RWPE1 (cell line): ENCODE measurements at places on chromosomes 7 and 10.

DNA sequence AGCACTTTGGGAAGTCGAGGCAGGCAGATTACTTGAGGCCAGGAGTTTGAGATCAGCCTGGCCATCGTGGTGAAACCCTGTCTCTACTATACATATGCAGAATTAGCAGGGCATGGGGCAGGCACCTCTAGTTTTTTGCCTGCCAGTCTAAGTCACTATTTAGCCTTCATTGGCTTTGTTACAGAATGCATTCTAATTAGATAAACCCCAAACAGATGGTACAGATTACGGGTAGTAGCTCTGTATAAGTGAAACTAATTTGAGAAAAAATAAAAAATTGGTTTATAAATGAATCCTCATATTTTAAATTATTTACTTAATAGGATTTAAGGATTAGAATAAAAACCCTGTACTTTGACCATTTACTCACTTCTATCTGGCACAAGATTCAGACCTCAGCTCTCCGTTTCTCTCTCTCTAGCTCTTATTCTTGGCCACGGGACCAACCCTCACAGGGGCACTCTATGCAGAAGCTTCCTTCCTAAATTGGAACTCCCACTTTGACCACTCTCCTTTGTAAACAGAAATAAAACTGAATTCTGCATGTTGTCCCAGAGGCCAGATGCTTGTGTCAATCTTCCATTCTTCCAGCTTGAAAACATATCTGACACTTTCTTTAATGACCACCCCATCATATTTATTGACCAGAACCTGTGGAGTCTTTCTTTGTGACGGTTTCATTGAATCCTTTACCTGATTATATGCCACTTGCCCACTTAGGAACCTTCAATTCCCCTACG lies 26.8 kb downstream of the BET1 start:
- DNase-seq: no peak

GRCh38 chr7:143279186-143280098 lies 5.3 kb upstream of the TMEM139 start:
- DNase-seq: no peak

- no peak for DNase-seq
These were observed 5.1 kb downstream of the CALML3 start for GRCh38 chr10:5529702-5530411.

DNA sequence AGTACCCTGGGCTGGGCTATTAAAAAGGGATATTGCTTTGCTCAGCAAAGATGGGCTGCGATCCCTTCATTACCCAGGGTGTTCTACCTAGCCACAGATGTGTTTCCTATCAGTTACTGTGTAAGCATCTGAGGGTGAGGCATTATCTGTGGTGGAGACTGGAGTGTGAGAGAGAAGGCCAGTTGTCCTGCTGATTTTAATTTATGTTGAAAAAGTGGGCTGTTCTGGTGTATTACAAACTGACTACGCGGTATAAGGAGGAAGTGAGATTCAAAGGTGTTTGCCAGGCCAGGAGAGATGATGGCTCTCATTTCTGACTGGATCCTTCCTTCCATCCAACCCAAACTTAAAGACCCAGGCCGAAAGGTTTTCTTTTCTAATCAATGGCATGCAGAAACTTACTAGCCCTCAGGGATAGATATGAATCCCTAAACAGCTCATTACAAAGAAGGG lies 7.6 kb downstream of the TCF7L2 start:
- DNase-seq: no peak

- no peak for DNase-seq
These were observed 57.4 kb downstream of the CHST15 start for GRCh38 chr10:124035928-124036558.

GRCh38 chr10:45422207-45422865 lies 48.3 kb downstream of the ALOX5 start:
- DNase-seq: no peak

- DNase-seq: no peak
These were observed 33.9 kb upstream of the GPAM start for GRCh38 chr10:112217386-112218035.

DNA sequence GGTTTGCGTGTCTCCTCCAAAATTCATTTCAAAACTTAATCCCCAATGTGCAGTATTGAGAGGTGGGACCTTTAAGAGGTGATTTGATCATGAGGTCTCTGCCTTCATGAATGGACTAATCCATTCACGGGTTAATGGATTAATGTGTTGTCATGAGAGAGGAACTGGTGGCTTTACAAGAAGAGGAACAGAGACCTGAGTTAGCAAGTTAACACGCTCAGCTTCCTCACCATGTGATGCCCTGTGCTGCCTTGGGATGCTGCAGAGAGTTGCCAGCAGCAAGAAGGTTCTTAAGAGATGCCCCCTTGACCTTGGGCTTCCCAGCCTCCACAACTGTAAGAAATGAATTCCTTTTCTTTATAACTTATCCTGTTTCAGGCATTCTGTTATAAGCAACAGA lies 3.7 kb upstream of the TCTN3 start:
- DNase-seq: no peak

GRCh38 chr7:109745677-109746410 lies 1176.2 kb downstream of the DNAJB9 start:
- no peak for DNase-seq

GRCh38 chr10:80104066-80104926 lies 25.8 kb downstream of the TMEM254 start:
- DNase-seq: no peak

GRCh38 chr7:26534649-26535482 lies 243.2 kb downstream of the SNX10 start:
- DNase-seq: no peak

- no peak for DNase-seq
These were observed 53.6 kb upstream of the PODXL start for GRCh38 chr7:131610007-131610406.

- DNase-seq: peak; percentile 22
These were observed 1.5 kb downstream of the IPMK start for GRCh38 chr10:58266003-58266825.
